ENCODE measurements at places on chromosomes 11 and 22.

DNA sequence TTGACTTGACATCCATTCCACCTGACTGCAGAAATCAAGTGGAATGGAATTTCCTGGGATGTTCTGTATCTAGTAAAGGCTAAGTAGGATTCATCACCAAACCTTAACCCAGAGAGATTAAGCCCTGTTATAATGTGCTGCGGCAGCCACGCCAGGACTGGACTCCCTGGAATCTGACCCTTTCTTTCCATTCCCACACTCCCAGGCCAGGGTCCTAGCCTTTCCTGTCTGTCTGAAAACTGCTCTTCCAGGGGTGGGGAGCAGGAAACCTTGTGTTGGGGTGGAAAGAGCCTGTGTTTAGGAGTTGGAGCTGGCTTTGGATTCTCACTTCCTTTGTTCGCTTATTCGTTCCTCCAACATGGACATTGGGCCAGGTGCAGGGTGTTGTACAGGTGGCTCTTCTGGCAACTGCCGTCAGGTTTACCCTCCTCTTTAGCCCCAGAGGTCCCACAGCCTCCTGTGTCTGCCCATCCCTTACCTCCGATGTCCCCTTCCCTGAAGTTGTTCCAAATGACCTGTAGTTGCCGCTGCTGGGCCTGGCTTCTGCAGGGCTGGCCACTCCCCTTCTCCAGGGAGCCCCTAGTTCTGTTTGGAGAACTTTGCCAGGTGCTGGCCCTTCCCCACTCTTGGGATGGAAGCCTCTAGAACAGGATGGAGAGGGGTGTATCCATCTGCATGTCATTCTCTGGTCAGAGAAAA lies 20.5 kb upstream of the PARVB start:
- DNase-seq = no peak

DNA sequence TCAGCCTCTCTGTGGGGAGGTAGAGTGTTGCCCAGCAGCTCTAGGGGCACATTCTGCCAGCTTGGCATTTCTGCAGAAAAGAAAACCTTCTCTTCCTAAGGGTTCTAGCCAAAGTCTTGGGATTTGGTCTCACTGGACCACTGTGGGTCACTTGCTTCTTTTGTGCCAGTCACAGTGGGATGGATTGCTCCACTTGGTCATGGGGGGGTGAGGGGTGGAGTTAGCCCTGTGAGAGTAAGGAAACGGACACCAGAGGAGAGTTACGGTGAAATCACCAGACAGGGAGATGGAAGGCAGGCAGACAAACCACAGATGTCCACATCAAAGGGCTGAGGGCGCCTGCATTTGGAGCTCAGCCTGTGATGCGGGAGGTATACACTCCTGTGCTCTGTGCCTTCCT lies 10.8 kb downstream of the SGSM1 start:
- DNase-seq = no peak

- no peak for DNase-seq
These were observed 522 bp upstream of the SEPTIN5 start for GRCh38 chr22:19713650-19714311.

DNA sequence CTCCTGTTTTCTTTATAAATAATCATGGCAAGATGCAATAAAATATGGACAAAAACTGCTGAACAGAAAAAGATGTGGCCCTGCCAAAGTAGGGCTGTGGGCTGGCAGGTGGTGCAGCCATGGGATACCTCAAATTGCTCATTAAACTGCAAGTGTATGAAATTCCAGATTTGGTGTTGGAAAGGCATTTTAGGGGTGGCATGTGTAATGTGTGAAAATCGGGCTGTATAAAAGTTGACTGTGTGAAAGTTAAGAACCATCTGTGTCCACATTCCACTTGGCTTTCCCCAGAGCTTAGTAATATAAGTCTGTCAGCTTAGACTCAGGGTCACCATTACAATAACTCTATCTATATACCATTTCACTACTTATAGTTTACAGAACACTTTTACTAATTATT lies 34.8 kb upstream of the FZD4 start:
- DNase-seq = no peak

DNA sequence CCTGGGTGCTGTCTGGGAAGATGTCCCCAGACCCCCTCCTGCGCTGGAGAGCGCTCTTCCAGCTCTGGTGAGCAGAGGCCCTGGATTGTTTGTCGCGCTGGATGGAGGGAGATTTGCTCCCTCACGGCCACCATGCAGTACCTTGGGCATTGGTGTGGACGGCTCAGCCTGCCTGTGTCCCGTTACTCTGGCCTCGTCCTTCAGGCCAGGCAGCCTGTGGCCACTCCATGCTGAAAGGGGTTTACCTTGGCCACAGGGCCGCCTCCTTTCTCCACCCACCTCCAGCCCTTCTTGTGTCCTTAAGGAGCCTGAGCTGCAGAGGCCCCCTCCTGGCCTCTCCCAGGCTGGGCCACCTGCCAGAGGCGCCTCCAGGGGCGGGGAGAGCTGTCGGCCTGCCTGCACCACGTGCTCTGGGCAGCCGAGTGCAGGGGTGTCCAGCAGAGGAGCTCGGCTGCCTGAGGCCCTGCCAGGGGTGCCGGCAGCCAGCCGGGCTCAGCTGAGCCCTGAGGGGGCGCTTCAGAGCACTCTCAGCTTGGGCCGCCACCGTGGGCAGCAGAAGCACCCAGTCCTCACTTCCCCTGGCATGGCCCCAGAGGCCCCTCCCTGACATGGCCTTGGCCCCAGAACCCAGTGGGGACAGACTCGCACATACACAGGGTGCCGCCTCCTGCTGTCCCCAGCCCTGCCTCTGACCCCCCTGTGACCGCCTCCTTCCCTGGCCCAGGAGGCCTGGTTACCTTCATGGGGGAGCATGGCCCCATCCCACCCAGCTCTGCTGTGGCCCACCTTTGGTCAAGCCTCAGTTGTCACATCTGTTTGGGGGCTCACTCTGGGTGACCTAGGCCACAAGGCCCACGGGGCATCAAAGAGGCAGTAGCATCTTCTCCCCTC lies 3.4 kb downstream of the CCND1 start:
- DNase-seq = no peak

Measured in activated T-cell treated with anti-CD3 and anti-CD28 coated beads, Interleukin-2, amount 50 U/mL, for 48 hours (primary cell).